ENCODE measurements at places on chromosomes 16 and 17. TPM values are rescaled to one million over a fixed set of nuclear protein-coding genes. Genes with fewer than 3 reads are reported as not detected.

DNA sequence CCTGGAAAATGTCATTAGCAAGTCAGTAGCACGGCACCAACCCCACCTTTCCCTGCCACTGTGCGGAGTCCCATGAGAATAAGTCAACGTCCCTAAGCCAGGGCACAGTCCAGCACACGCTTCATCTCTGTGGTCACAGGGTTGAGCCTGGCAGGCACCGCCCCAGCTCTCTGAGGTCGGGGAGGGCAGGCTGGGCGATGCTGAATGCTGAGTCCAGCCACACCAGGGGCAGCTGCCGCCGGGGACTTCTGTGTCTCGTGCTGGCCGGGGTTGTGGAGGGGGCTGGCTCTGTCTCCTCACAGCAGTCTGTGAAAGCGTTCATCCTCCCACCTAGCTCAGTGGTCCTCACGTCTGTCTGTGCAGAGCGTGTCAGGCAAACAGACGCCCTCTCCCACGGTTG is 53.2 kb downstream of the BANP start:
- DNase-seq: no peak

AARS1 gene
- total RNA-seq: 75.9 TPM

TBC1D3 gene
- not detected for total RNA-seq

- DNase-seq: no peak
Measured at GRCh38 chr16:27432558-27432957, 30.6 kb downstream of the IL21R start.

FAM20A gene
- total RNA-seq: 46.5 TPM
